ENCODE measurements at places on chromosomes 1 and 21.

DNA sequence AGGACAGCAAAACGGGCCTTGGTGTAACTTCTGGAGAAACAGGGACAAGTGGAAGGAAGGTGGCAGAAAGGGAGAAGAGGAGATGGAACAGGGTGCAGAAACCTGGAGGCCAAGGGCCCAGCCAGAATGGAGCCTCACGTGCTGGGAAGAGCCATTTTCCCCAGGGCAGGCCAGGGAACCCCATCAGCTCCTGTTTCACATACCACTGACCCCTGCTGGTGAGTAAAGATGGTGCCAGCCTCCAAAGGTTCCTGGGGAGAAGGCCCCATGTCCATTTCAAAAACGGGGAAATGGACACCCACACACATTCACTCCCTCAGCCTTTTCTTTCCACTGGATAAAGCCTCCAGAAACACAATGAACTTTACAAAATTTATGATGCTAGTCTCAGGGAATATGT lies 57.6 kb upstream of the JUN start:
- DNase-seq, result no peak

DNA sequence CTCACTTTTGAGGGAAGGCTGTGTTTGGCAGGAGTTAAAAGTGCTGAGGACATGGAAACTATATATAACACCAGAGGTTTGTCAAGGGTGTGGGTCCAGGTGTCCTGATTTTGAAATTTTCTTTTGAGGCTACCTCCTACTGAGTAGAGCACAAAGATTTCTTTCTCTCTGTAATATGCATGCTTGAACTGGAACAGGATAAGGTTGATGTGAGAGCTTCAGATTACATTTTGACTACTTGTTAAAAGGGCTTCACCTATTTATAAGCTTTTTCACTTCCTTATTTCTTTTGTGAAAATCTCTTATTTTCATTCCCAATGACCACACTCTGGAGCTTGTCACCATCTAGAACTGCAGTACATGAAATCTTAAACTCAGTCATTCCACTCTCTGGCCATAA lies 59.8 kb upstream of the PLA2G4A start:
- DNase-seq, result no peak

- peak; percentile 85 for DNase-seq
Observed at GRCh38 chr1:71049951-71050598, 2.5 kb upstream of the PTGER3 start.

DNA sequence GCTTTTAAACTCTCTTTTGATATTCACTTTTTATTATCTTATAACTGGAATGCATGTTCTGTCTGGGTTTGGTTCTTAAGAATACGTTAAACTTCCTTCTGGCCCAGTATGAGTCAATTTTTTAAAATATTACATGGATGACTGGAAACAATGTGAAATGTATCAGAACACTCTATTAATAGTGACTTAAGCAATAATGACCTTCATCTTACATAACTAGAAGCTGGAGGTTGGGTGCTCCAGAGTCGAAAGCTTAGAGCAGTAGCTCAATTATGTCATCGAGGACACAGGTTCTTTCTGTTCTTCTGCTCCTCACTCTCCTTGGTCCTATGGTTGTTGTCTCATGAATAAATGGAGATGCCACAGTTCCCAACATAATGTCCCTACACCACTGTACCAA lies 91.6 kb upstream of the FOXD3 start:
- DNase-seq, result no peak

DNA sequence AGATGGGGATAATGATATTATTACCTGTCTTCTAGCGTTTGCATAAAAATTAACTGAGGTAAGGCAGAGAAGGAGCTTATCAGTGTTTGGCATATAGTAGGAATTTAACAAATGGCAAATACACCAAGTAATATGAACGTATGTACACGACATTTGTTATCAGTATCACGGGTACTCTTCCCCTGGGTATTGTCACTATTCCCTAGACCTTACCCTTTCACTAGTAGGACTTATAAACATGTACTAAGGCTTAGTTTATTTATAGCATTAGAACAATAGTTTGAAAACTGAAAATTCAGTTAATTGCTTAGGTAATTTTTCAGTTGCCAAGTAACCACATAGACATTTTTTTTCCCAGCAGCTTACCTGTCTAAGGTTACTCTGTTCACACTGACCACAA lies 187.0 kb downstream of the KCTD3 start:
- no peak for DNase-seq

DNA sequence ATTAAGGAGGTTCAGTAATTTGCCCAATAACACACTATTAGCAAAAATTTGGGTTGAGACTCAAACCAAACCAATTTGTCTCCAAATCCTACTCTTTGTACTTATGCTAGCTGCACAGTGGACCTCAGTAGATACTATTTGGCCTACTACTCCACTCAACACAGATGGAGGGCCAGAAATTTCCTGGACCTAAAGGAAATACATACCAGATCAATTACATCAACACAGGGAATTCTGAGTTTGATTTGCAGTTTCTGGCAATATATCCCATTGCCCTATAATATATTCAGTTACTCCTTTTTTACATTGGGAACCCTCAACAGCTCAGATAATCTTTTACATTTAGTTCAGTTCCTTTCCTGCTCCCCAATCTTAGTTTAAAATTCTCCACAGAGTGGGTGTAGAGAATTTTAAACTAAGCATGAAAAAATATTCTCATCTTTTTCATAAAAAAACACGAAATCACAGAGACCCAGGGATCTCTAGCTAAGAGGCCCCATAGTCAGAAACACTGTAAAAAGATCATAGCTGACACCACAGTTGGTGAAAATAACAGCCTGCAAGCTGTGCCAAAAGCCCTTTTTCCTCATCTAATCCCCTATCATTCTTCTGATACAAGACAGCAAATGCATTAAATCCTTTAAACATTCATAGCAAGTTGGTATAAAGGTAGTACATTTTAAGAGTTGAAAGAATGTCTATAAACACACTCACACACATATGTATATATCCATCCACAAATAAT lies 317.7 kb upstream of the ESRRG start:
- no peak for DNase-seq

DNA sequence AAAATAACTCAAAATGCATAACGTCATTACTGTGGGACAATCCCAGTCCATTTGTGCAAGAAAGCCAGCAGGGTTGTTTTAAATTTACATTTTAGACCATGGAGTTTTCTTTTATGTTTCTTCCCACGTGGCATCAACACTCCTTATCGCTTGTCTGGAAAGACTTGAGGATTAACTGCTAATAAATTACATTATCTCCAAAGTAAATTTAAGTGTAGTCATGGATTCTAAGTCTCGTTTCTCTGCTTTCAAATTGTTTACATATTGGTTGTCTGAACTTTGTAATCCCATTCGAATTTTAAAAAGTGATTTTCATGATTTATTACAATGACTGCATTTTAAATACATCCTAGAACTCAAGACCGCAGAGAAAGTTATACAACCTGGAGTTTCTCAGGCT lies 119.3 kb upstream of the ADAMTS5 start:
- DNase-seq, result no peak

DNA sequence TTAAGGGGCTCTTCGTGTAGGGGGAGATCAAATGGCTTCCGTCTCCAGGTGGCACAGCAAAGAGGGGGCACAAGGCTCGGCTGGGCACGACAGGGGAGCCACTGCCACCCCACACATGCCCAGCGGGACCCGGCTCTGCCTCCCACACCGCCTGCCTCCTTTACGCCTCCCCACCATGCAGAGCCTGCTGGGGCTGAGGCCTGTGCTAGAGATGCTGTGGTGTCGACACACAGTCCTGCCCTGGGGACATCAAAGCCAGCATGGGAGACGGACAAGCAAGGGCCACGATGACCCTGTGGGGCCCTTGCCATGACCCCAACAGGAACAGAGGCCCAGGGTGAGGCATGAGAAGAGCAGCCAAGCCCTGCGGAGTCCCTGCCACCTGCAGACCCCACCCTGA lies 102.8 kb downstream of the NPHP4 start:
- DNase-seq, result no peak

- peak; percentile 67 for DNase-seq
Observed at GRCh38 chr1:209398313-209398991, 185.1 kb upstream of the CAMK1G start.

DNA sequence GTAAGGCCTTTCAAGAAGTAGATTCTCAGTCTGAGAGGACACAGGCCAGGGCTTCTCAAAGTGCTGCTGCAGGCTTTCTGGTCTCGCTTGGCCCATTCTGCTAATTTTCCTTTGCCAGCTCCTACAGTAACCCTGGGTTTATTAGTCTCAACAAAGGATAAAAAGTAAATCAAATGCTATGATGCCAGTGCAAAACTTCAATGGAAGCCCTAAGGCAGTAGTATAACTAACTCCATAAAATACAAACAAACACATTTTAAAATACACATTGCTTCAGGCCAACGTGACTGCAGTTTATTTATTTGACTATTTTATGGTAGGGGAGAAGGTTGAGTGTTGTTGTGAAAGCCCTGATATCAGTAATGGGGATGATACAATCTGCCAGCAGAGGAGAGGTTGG lies 89.6 kb downstream of the NRDC start:
- no peak for DNase-seq

All from pons (tissue), 1 donor.